ENCODE measurements at places on chromosomes 11 and 22. TPM values are rescaled to one million over a fixed set of nuclear protein-coding genes. Genes with fewer than 3 reads are reported as not detected.

The SYT7 gene
- total RNA-seq = not detected

The PDGFD gene
- total RNA-seq = 3.0 TPM

The SHISA8 gene
- total RNA-seq = not detected

The TYR gene
- total RNA-seq = not detected

The PDE2A gene
- not detected for total RNA-seq

The RAB38 gene
- 6.5 TPM for total RNA-seq

The PARVG gene
- not detected for total RNA-seq

The UBQLNL gene
- total RNA-seq = not detected

The SLC1A2 gene
- 0.56 TPM for total RNA-seq

The DCHS1 gene
- 1.4 TPM for total RNA-seq

The TCN2 gene
- 1.3 TPM for total RNA-seq

The TMA7B gene
- total RNA-seq = not detected

The MPEG1 gene
- not detected for total RNA-seq

The OR52N4 gene
- total RNA-seq = not detected

DNA sequence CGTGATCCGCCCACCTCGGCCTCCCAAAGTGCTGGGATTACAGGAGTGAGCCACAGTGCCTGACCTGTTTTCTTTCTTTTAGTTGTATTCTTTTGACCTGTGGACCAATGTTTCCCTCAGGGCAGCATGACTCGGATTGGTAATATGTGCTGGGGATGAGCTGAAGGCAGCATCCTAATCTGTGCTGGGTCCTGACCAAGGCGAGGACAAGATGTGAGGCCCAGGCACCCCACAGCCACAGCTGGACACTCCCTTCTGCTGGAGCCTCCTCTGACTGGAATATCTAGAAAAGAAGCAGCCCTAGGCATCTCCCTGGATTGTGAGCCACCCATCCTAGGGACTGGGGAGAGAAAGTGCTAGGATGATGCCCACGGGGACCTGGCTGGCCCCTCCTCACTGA is 105.4 kb downstream of the PDE2A start:
- no peak for DNase-seq

DNA sequence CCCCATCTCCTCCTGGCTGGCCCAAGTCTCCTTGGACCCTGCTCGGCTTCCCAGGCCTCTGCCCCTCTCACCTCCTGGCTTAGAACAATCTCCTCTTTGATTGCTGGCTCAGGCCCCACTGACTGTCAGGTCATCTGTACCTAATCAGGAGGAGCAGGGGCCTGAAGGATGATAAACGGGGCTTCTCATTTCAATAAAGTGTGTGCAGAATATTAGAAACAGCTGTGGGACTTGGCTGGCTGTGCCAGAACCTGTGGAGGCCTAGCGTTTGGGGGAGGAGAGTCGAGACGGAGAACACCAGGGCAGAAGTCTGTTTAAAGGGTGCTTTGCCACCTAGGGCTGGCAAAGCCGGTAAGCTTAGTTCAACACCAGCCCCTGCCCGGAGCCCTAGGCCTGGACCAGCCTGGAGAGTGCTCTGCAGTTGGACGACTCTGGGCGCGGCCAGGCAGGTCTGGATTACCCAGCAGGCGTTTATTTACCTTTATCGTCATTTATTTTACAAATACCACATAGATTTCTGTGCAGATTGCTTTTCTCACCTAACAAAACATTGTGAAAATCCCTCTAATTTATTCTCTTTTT is 10.1 kb upstream of the VSIG10L2 start:
- no peak for DNase-seq

DNA sequence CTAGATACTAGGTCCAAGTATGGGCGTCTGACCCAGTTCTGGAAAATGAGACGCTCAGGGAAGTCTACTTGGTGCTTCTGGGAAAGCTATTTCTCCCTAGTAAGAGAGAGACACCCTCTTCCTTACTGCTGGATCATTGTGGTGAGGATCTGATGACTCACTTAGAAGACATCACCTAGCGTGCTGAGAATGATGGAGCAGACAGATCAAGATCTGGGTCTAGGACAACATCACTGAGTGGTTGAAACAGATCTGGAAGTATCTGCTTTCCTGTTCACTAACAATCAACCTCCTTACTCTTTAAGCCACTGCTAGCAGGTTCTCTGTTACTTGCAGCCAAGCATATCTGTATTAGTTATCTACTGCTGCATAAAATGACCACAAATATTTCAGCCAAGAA is 38.3 kb upstream of the HMGXB4 start:
- peak; percentile 69 for DNase-seq

DNA sequence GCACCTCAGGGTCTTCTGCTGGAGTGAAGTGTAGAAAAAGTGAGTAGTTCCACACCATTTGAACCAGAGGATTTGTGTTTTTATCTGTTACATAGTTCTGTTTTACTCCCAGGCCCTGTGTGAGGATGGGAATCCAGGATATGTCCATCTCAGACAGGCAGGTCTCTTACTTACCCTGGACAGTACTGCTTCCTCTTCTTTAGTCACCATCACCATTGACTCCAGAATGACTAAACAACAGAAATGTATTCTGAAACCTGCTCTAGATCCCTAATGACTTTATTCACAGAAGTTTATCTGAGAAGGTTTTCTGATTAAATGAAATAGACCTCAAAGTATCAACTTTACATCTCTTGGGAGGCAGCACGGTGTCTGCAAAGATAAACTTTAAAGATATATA is 33.6 kb downstream of the CYP2R1 start:
- DNase-seq = no peak

- peak; percentile 68 for DNase-seq
Observed at GRCh38 chr11:13384908-13385640, 77.9 kb downstream of the BTBD10 start.

GRCh38 chr11:25183411-25183810 is 686.6 kb downstream of the LUZP2 start:
- no peak for DNase-seq

GRCh38 chr11:126391970-126392632 is 36.6 kb downstream of the ST3GAL4 start:
- DNase-seq = no peak

GRCh38 chr11:84687433-84687832 is 939.7 kb downstream of the DLG2 start:
- DNase-seq = no peak

DNA sequence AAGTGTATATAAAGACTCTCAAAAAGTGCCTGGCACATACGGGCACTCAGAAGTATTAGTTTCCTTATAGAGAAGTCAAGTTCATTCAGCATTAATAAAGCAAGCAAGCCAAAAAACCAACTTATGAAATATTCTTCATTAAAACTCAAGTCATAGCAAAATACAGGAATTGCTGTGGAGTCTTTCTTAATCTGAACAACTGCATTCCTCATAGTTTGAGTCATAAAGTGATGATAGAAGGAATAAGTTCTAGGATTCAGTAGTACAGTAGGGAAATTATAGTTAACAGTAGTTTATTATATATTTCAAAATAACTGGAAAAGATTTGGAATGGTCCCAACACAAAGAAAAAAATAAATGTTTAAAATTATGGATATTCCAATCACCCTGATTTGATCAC is 200.3 kb downstream of the C11orf91 start:
- DNase-seq = peak; percentile 31

GRCh38 chr11:74453373-74453975 is 13.9 kb downstream of the KCNE3 start:
- DNase-seq = peak; percentile 63

GRCh38 chr11:33931067-33931466 is 39.2 kb upstream of the LMO2 start:
- no peak for DNase-seq

GRCh38 chr11:81602508-81602907 is 1131.2 kb downstream of the FAM181B start:
- DNase-seq = no peak

DNA sequence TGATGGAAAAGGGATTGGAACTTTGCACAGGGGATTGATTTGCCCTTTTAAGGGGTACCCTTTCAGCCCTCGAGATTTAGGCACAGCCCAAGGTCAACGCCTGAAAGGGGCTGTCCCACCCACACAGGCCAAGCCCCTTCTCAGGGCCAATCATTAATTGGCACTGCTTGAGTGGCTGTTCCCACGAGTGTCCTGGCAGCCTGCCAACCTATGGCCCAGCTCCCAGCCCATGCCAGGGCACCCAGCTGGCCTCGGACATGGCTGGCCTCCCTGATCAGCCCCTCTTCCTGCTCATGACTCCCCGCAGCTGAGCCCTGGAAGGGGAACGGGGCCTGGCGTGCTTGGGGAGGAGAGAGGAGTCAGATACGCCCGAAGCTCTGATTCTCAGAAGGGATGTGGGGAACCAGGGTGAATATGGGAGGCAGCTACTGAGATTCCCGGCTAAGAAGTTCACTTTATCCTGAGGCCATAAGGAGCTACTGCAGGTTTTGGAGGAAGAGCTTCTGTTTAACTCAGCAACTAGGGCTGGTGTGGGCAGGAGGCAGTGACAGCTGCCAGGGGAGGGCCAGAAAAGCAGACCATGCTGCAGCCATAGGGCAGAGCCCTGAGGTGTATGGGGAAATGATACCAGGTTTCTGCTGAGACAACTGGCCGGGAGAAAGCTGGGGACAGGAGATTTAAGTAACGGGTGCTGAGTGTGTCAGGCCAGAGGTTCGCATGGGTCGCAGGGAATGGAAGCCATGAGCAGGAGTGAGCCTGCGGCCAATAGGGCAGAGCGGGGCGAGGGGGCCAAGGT is 30.0 kb downstream of the WNT7B start:
- DNase-seq = no peak

DNA sequence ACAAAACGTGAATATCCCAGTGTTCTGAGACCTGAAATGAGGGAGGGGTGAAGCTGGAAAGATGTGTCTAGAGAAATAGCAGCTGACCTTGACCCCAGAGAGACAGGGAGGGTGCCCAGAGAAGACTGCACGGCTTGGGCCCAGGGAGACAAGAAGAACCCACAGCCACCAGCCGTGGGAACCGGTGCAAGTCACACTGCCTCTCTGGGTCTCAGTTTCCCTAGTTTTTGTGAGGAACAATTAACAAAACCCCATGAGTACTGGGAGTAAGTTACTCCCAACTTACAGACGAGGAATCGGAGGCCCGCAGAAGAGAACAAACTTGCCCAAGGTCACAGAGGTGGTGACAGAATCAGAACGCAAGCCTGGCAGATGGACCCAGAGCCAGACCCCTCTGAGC is 19.2 kb downstream of the TNKS1BP1 start:
- no peak for DNase-seq

DNA sequence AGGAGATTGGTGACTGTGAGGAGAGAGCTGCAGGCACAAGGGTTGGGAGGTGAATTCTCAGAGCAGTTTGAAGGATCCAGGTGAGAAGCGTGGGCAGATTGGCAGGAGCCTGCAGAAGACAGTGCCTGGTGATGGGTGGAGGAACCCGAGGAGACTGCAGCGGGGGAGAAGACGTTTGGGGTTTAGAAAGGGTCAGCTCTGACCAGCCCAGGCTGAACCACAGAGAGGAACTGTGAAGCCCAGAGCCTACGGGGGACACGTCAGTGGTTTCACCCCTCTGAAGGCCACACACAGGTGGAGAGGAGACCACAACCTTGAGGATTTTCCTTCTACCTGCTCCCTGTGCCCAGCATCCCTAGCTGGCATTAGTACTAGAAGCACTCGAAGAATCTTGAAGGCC is 154.8 kb upstream of the TBCEL start:
- no peak for DNase-seq

DNA sequence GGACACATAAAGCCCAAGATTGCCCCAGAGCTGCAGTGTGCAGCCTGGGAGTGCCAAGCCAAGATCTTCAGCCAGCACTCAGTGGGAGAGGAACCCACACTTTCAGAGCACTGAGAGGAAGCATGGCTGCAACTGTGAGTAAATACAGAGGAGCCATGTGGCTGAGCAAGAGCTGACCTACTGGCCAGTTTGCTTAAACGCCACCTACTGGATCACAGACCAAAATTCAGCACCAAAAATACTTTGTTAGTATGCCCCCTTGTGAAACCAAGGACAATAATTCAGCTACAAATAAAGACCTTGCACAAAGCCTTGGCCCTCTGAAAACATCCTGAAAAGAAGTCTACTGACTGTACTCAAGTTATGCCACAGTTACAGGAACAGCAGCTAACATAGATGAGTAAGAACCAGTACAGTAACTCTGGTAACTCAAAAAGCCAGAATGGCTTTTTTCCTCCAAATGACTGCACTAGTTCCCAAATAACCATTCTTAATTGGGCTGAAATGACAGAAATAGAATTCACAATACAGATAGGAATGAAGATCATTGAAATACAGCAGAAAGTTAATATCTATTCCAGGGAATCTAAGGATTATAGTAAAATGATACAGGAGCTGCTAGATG is 10.1 kb upstream of the OR4A15 start:
- DNase-seq = no peak

DNA sequence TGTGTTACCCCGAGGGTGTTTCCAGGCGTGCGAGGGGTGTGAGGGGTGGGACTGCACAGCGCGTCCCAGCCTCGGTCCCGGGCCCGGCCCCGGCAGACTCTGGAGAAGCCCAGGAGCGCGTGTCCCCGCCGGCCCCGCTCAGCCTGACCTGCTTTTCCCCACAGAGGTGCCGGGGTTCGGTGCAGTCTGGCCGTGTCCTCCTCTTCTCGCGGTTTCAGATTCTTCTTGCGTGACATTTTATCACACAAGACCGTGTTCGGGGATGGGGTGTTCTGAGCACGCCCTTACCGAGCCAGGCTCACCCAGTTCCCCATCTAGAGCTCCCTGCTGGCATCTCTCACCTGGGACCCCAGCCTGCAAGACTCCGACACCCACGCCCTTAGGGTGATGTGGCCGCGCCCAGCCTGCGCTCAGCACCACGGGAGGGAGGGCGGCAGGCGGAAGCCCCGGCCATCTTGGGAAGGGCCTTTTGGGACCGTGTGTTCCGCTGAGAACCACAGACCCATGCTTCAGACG is 775.6 kb downstream of the BRD1 start:
- no peak for DNase-seq

DNA sequence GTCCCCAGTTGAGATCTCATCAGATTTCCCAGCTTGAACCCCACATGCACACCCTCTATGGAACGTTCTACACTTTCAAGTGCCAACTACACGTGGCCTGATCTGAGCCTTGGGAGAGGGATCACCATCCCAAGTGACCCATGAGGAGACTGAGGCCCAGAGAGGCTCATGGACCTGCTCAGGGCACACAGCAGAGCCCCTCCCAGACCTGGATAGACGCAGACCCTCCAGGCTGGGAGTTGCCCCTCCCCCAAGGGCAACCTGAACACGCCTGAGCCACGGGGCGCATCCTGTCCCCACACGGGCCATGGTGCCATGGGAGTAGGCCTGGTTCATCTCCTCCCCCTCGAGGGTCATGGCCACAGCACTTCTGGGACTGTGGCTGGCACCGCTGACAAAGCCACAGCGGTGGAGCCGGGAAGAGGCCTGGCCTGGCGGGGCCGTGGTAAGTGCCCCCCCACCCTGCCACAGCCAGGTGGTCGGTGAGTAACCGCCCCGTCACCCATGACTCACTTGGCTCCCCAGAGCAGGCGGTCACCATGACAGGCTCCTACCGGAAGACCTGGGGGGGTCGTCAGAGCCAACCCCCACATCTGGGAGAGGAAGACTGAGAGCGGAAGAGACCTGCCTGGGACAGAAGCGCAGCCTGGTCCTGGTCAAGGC is 8.1 kb downstream of the WNT7B start:
- peak; percentile 92 for DNase-seq
